ENCODE measurements at places on chromosomes 1 and 21.

DNA sequence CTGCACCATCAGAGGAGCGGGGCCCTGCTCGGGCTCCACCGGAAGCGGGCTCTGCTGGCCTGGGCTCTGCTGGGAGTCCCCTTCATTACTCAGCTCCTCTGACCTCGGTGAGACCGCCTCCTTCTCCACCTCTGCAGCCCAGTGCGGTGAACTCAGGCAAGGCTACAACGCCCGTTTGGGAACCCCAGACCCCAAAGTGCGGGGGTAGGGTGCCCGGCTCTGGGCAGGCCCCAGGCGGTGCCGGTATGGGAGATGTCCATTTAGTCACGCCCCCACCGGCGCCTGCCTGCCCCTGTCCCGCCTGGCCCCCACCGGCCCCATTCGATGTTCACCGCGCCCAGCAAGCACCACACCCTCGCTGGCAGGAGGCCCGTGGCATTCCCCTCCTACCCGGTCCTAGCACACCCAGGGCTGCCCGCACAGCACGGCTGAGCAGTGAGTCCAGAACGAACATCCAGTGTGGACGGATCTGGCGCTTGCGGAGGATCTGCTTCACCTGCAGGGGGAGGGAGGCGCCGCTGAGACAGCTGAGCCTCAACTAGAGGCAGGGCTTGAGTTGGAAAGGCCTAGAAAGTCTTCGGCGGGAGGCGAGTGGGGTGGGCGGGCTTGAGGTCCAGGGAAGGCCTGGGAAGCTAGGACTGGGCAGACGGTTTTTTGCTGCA is 10.0 kb downstream of the MAP3K6 start:
- no peak for DNase-seq

DNA sequence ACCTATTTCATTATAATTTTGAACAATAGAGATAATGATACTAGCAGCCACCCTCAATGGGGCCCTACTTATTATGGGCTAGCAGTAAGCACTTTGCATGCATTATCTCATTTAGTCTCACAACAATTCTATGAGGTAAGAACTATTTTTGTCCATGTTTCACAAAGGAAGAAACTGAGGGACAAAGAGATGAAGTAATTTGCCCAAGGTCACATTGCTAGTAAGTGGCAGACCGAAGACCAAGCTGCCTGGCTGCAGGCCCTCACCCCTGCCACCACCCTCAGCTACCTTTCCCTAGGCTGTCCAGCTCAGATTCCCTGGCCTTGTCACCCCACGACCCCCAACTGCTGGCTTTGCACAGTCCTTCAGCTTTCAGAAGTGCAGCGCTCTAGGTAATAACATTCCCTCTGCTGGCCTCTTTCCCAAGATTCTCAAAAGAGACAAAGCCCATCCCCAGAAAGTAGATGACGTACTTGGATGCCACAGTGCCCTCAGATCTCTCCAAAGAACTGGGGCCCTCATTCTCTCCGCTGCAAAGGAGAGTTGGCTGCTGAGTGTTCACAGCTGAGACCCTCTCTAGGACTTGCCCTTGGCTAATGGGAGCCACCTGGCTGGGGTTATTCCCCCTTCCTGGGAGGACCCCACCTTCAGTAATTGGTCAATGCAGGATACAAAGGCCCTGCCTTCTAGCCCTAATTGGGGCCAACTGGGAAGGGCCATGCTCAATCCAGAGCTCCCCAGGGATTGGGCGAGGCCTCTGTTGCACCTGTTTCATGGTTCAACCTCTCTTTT is 39.5 kb downstream of the IRF2BP2 start:
- DNase-seq: no peak

DNA sequence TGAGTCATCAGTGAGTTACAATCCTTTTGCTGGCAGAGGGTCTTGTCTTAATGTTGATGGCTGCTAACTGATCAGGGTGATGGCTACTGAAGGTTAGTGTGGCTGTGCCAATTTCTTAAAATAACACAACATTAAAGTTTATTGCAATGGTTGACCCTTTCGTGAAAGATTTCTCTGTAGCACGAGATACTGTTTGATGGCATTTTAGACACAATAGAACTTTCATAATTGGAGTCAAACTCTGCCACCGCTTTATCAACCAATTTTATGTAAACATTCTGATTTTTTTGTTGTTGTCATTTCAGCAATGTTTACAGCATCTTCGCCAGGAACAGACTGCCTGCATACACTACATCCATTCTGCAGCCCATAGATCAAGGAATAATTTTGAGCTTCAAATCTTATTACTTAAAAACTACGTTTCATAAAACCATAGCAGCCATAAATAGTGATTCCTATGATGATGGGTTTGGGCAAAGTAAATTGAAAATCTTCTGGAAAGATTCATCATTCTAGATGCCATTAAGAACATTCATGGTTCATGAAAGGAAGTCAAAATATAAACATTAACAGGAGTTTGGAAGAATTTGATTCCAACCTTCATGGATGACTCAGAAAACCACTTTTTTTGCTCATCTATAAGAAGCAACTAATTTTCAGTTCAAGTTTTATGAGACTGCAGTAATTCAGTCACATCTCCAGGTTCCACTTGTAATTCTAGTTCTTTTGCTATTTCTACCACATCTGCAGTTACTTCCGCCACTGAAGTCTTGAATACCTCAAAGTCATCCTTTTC is 85.9 kb downstream of the TYW3 start:
- DNase-seq: no peak

DNA sequence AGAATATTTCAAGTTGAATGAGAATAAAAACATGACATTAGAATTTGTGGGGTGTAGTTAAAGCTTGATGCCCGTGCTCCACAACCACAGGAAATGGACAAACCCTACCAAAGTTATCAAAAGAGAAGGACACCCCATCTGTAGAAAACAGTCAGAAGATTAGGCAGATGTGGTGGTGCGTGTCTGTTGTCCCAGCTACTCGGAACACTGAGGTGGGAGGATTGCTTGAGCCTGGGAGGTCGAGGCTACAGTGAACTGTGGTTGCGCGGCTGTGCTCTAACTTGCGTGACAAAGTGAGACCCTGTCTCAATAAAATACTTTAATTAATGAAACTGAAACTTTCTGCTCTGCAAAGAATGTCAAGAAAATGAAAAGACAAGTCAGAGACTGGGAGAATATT is 1.5 kb upstream of the SPATC1L start:
- no peak for DNase-seq

GRCh38 chr1:175499595-175500382 is 243.6 kb downstream of the TNR start:
- no peak for DNase-seq

GRCh38 chr1:37840711-37841110 is 18.7 kb downstream of the MTF1 start:
- DNase-seq: no peak

DNA sequence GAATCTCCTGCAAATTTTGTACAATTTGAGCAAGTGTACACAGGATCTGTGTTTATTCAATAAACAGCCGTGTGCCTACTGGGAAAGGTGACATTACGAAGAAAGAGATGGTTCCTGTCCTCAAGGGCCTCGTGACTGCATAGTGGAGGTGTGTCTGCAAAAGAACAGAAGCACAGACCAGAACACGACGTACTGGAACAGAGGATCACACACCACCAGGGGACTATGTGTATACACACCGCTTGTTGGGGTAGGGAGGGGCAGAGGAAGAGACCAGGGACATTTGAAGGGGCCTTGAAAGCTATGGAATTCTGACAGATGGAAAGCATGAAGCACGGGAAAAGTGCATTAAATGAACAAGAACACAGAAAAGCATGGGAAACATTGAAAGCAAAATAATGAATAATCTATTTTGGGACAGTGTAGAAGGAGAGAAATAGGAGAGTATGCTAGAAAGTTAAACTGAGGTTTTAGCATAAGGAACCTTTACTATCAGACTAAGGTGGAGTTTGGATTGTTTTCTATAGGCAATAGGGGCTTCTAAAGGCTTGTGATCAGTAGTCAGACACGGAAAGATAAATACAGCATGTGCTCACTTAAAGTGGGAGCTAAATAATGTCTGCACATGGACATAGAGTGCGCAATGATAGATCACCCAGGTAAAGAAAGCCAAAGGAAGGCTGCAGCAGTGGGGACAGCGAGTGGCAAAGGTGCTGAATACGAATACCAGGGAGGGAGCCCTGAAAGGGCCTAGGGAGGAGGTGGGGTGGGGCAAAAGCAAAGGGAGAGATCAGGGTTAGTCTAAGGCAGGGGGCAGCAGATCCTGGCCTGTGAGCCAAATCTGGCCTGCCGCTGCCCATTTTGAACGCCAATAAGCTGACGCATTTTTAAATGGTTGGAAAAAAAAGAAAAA is 11.0 kb downstream of the JAK1 start:
- no peak for DNase-seq

DNA sequence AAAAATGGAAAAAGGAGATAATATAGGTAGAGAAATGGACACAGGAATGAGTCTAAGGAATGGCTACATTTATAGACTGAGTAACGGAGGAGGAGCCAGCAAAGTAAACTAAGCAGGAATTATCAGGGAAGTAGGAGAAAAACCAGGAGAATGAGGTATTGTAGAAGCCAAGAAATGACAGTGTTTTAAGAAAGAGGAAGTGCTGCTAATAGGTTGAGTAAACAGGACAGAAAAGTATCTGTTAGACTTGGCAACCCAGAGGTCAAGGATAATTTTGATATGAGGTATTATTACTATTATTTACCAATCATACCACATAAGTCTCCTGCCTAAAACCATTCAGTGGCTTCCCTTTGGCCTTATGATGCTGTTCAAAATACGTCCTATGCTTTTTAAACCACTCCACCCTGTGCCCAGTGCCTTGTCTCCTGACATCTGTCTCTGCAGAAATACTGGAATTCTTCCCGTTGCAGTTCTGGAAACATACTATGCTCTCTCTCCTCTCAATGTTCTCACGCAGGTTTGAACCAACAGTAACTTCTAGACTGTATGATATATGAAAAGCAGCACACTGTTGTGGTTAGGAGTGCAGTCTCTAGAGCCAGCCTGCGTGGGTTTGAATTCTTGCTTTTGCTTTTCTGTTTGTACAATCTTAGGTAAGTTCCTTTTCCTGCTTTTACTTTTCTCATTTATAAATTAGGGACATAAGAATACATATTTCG is 24.6 kb upstream of the NEK7 start:
- DNase-seq: no peak

DNA sequence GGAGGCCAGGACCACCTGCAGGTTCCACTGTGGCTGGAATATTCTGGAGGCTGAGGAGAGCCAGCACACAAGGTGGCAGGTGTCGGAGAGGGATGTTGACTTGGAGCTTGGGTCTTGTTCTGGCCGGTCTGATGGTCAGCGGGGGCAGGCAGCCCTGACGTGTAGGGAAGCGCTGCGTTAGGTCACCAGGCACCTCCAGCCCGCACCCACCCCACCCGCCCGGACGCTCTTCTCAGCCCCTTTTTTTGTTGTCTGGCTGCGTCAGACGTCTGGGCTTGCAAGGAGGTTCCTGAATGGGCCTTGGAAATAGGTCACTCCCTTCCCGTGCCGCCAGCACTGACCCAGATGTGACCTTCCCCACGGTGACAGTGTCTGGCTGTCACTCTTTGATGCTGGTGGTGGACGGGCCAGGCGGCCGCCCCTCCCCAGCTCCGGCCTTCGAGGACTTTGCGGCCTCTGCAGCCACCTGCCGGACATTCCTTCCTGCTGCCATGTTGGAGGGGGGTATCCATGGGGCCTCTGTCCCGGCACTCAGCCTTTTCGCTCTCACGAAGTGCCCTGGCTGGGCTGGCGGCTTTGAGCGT is 30.1 kb downstream of the SPSB1 start:
- peak; percentile 58 for DNase-seq

- no peak for DNase-seq
Measured at GRCh38 chr21:44687671-44688070, 5.7 kb upstream of the KRTAP12-1 start.

GRCh38 chr1:173015629-173016028 is 35.1 kb downstream of the TNFSF18 start:
- peak; percentile 62 for DNase-seq

- peak; percentile 33 for DNase-seq
Measured at GRCh38 chr1:17509363-17509762, 30.1 kb upstream of the ARHGEF10L start.

DNA sequence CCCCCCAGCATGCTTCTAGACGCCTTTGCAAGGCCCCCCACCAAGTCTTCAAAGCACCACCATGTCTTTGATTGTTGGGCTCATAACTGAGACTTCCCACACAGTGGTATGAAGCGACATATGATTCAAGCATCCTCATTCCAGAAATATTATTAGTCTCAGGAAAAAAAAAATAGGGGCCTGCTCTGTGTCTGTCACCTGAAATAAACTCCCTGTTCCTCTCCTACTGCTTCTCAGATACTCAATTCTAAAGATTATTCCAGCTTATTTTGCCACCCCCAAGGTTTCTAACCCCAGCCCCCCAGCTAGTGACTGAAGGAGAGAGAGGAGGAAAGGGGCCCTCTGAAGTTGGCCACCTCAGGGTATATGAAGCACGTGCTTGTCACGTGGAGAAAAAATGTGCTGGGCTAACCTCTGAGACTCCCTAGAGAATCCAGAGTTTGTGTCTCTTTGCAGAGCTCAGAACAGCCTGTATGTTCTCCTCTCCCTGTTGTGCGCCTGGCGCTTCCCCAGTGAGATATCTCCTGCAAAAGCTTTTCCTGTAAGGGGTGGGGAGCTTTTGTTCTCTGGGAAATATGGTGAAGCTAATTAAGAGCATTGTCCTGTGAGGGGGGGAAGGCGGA is 35.9 kb upstream of the RASAL2 start:
- no peak for DNase-seq

- no peak for DNase-seq
Measured at GRCh38 chr1:87733386-87733785, 404.7 kb downstream of the LMO4 start.

DNA sequence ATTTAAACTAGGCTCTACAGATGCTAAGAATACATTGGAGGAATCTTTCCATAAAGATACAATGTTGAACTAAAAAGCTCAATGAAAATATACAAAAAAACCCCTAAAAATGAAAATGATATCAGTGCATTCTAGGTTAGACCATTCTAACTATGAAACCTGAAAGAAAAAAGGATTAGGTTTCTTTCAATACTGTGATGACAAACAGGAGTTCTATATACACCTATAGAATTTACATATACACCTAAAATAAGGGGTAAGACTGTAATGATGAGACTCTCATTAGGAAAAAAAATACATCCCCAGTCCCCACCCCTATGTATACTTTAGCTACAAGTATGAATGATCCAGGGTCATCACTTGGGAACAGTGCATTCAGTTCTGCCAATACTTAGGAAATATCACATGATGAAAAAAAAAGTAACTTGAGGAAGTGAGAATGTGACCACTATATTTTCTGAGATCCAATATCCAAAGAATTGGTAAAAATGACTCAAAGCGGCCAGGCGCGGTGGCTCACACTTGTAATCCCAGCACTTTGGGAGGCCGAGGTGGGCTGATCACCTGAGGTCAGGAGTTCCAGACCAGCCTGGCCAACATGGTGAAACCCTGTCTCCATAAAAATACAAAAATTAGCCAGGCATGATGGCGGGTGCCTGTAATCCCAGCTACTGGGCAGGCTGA is 26.3 kb downstream of the SELENOF start:
- no peak for DNase-seq

- DNase-seq: no peak
Measured at GRCh38 chr1:165284454-165284853, 72.1 kb downstream of the LMX1A start.

- DNase-seq: no peak
Measured at GRCh38 chr1:226349081-226349480, 40.1 kb upstream of the LIN9 start.
